Osteocyte (in vitro differentiated cells): ENCODE measurements at places on chromosomes 7 and 10. TPM values are rescaled to one million over a fixed set of nuclear protein-coding genes. Genes with fewer than 3 reads are reported as not detected.

The ACBD7 gene
- 0.73 and 0.86 TPM in 2 replicates for total RNA-seq

The ARID5B gene
- total RNA-seq: 87.3 and 89.4 TPM in 2 replicates

The YWHAG gene
- 151 and 154 TPM in 2 replicates for total RNA-seq

The GPR146 gene
- total RNA-seq: 1.9 and 2.8 TPM in 2 replicates

The MUC12 gene
- total RNA-seq: not detected in 2 replicates

The NRAP gene
- total RNA-seq: not detected in 2 replicates

The CRYGN gene
- not detected in 2 replicates for total RNA-seq

The ZC3HAV1 gene
- 42.7 and 43.0 TPM in 2 replicates for total RNA-seq

The PON1 gene
- total RNA-seq: not detected in 2 replicates

The HOXA3 gene
- not detected in 2 replicates for total RNA-seq

The DKK1 gene
- total RNA-seq: 23.9 and 27.8 TPM in 2 replicates

The NEUROG3 gene
- not detected in 2 replicates for total RNA-seq

The SLC16A12 gene
- 7.9 and 8.4 TPM in 2 replicates for total RNA-seq

The VWDE gene
- total RNA-seq: not detected in 2 replicates

The FAM25G gene
- total RNA-seq: not detected in 2 replicates

The HPSE2 gene
- total RNA-seq: not detected in 2 replicates

The ENKUR gene
- total RNA-seq: 0.62 and 1.6 TPM in 2 replicates

The MTPN gene
- 137 and 140 TPM in 2 replicates for total RNA-seq

The SUGCT gene
- 11.9 and 14.1 TPM in 2 replicates for total RNA-seq

The TMEM196 gene
- total RNA-seq: not detected in 2 replicates

The HIP1 gene
- 55.3 and 62.0 TPM in 2 replicates for total RNA-seq

The PIP gene
- total RNA-seq: not detected in 2 replicates
